GM23248 (cell line): ENCODE measurements at places on chromosomes 11 and 22. TPM values are rescaled to one million over a fixed set of nuclear protein-coding genes. Genes with fewer than 3 reads are reported as not detected.

DBX1 gene
- polyA plus RNA-seq, result not detected in 2 replicates

PKNOX2 gene
- 0.08 and 0.21 TPM in 2 replicates for polyA plus RNA-seq

LRRN4CL gene
- polyA plus RNA-seq, result 2.1 and 2.3 TPM in 2 replicates

PRR33 gene
- not detected in 2 replicates for polyA plus RNA-seq

DEFB131B gene
- not detected in 2 replicates for polyA plus RNA-seq

ARHGAP8 gene
- not detected in 2 replicates for polyA plus RNA-seq

MOGAT2 gene
- not detected in 2 replicates for polyA plus RNA-seq

IRAG1 gene
- 4.5 and 5.3 TPM in 2 replicates for polyA plus RNA-seq

GDPD4 gene
- not detected in 2 replicates for polyA plus RNA-seq

GRCh38 chr11:3905080-3905953 lies 49.9 kb downstream of the STIM1 start:
- H3K4me3 ChIP-seq, result peak overlapping the region; percentile 16
- peak overlapping the region; percentile 83 for H3K27ac ChIP-seq
- H3K27me3 ChIP-seq, result no peaks in the 10 kb centered on the region
- H3K4me1 ChIP-seq, result peaks cover 22% of the 10 kb centered on the region

DNA sequence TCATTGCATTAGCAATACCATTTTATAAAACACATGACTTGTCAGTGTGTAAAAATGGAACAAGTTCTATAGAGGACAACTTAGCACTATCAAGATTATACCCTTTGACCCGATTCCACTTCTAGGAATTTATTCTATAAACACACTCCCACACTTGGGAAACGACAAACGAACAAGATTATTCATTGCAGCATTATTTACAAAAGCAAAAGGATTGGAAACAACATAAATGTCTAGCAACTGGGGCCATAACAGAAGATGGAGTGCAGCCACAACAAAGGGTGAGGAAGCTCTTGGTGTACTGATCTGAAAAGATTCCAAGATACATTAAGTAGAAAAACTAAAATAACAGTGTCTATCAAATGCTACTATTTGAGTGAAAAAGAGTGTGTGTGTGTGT lies 2.3 kb upstream of the IRAG1 start:
- peaks cover 26% of the 10 kb centered on the region for H3K4me1 ChIP-seq
- no peaks in the 10 kb centered on the region for H3K27me3 ChIP-seq
- no peak overlapping the region for H3K4me3 ChIP-seq
- no peaks in the 10 kb centered on the region for H3K36me3 ChIP-seq
- H3K27ac ChIP-seq, result no peak overlapping the region
- DNase-seq, result peak; percentile 6

DNA sequence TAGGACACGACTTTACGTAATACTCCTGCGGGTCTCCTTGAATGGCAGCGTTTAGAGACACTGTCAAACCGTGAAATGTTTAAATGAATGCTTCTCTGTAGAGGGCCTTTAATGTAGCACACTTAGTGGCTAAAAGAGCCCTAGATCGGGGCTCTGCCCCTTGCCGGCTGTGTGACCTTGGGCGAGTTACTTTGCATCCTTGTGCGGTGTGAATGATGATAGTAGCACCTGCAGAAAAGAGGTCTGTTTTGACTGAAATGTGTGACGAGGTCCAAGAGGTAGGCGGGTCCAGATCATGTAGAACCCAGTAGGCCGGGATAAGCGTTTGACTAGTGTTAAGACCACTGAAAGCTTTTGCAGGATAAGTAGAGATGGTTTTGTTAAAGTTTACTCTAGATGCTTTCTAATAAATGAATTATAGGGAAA lies 866 bp downstream of the MED17 start:
- no peaks in the 10 kb centered on the region for H3K27me3 ChIP-seq
- peaks cover 23% of the 10 kb centered on the region for H3K4me1 ChIP-seq
- DNase-seq, result peak; percentile 26
- H3K27ac ChIP-seq, result peak overlapping the region; percentile 92
- peaks cover 26% of the 10 kb centered on the region for H3K36me3 ChIP-seq

GRCh38 chr22:45009606-45010531 lies at the start of gene PHF21B:
TSS of gene PHF21B (minus strand) at chr22:45010005. CDS start at chr22:45009549, 456 bp downstream.
- peaks cover 66% of the 10 kb centered on the region for H3K27me3 ChIP-seq
- H3K4me1 ChIP-seq, result no peaks in the 10 kb centered on the region
- H3K4me3 ChIP-seq, result peak within 1 kb of the TSS; percentile 68
- peak; percentile 38 for DNase-seq
- no peak within 1 kb of the TSS for H3K27ac ChIP-seq
- no peaks in the 10 kb centered on the region for H3K36me3 ChIP-seq

DNA sequence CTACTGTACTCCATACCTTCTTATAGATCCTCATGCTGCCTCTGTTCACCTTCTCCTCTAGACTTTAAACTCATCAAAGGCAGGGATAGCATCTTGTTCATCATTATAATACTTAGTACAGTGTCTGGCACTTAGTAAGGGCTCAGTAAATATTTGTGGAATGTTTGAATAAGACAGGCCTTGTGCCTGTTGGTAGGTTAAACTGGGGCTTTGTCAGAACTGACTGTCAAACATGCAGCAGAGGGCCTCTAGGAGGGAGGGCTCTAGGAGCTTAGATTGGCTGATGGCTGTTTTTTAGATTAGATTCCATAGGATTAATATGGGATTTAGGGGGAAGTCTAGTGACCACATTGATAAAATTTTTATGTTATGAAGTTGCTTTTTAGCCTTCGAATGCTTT lies 70.8 kb downstream of the RNF169 start:
- no peak overlapping the region for H3K27ac ChIP-seq
- H3K27me3 ChIP-seq, result no peaks in the 10 kb centered on the region
- peaks cover 6% of the 10 kb centered on the region; the same call in 1 of the 2 replicates for H3K36me3 ChIP-seq
- H3K4me3 ChIP-seq, result no peak overlapping the region

GRCh38 chr11:77806993-77807392 lies 13.5 kb downstream of the RSF1 start:
- DNase-seq, result no peak
- no peak overlapping the region for H3K4me3 ChIP-seq
- H3K36me3 ChIP-seq, result no peaks in the 10 kb centered on the region; the same call in 1 of the 2 replicates
- no peak overlapping the region for H3K27ac ChIP-seq
- no peaks in the 10 kb centered on the region for H3K4me1 ChIP-seq

DNA sequence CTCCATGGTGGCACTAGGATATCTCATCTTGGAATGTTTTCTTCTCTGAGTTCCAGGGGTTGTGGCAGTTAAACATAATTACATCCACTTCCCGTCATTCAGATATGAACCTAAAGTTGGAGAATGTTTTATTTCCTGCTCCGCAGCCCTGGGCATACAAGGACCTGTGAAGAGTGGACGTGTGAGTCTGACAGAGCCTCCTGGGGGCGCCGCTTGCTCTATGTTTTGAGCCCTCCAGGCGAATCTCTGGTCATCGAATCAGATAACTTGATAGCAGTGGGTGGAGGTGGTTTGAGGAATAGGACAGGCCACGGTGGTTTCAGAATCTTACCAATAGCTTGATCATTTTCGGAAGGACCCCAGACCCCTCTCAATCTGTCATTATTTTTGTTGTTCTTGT lies 174.2 kb downstream of the NTM start:
- H3K27ac ChIP-seq, result no peak overlapping the region
- no peaks in the 10 kb centered on the region for H3K4me1 ChIP-seq
- peaks cover 77% of the 10 kb centered on the region for H3K27me3 ChIP-seq
- H3K4me3 ChIP-seq, result no peak overlapping the region
- DNase-seq, result peak; percentile 5
- H3K36me3 ChIP-seq, result no peaks in the 10 kb centered on the region

GRCh38 chr11:40602866-40603552 lies 856.4 kb downstream of the LRRC4C start:
- no peak for DNase-seq
- no peaks in the 10 kb centered on the region for H3K4me1 ChIP-seq
- no peaks in the 10 kb centered on the region for H3K36me3 ChIP-seq
- no peaks in the 10 kb centered on the region for H3K27me3 ChIP-seq
- H3K27ac ChIP-seq, result no peak overlapping the region

DNA sequence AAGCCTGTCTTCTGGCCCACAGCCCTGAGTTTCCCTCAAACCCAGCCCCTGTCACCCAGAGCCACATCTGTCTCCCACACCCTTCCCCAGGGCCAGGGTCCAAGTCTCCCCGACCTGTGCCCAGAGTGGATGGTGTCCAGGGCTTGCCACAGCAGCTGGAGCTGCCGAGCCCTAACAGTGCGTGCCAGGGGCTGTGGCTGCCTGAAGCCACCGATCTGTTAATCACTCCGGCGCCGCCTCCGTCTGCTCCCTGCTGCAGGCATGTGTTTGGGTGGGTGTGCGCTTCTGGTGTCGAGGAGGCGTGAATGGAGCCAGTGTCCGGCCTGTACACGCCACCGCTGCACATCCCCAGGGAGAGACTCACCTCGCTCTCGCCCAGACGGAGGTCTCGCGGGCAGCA lies 26.1 kb downstream of the SHISAL1 start:
- H3K27ac ChIP-seq, result peak overlapping the region; percentile 63
- peak; percentile 95 for DNase-seq
- no peaks in the 10 kb centered on the region for H3K36me3 ChIP-seq
- no peaks in the 10 kb centered on the region for H3K27me3 ChIP-seq
- no peak overlapping the region for H3K4me3 ChIP-seq

GRCh38 chr11:60367009-60367408 lies 11.3 kb upstream of the MS4A7 start:
- no peak overlapping the region for H3K4me3 ChIP-seq
- H3K4me1 ChIP-seq, result no peaks in the 10 kb centered on the region

DNA sequence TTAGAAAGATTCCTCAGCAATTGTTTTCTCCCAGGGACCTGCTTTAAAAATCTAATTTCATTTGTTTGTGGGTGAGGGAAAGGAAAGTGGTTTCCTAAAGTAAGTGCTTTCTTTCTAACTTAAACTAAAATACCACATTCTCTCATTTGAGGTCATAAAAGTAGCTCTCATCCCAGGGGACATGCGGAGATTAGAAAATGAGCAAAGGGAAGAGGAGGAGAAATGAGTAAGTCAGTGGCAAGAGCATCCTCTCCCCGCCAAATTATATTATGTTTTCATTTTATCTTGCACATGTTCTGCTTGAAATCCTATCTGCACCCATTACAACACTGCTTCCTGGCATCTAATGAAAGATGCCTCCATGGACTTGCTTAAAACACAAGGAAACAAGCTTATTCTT lies 191.4 kb downstream of the ARHGAP42 start:
- no peak overlapping the region for H3K4me3 ChIP-seq
- peak; percentile 60 for DNase-seq
- H3K36me3 ChIP-seq, result no peaks in the 10 kb centered on the region
- peaks cover 34% of the 10 kb centered on the region for H3K4me1 ChIP-seq
- no peaks in the 10 kb centered on the region for H3K27me3 ChIP-seq

GRCh38 chr11:72635309-72635915 lies 38.8 kb downstream of the PDE2A start:
- DNase-seq, result no peak
- H3K36me3 ChIP-seq, result no peaks in the 10 kb centered on the region
- no peak overlapping the region for H3K4me3 ChIP-seq
- H3K27ac ChIP-seq, result no peak overlapping the region
- H3K4me1 ChIP-seq, result no peaks in the 10 kb centered on the region
- H3K27me3 ChIP-seq, result peaks cover 11% of the 10 kb centered on the region

DNA sequence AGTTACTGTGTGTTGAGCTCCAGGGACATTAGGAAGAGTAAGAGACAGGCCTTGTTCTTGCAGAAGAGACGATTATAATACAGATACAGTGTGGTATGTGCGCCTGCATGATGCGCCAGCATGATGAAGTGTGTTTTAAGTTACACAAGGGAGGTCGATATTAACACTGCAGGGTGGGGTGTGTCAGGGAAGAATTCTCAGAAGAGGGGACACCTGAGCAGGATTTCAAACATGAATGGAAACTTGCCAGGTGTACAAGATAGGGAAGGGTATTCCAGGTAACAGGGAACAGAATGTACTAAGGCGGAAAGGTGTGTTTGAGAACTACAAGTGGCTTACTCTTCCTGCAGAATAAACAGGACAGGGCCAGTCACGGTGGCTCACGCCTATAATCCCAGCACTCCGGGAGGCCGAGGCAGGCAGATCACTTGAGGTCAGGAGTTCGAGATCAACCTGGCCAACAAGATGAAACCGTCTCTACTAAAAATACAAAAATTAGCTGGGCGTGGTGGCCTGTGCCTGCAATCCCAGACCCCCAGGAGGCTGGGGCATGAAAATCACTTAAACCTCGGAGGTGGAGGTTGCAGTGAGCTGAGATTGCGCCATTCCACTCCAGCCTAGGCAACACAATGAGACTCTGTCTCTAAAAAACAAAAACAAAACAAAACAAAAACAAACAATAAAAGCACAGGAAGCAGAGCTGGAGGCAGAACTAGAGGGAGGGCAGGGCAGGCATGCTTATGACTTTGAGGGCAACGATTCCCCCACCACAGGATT lies 59.0 kb downstream of the SYN3 start:
- peaks cover 9% of the 10 kb centered on the region; the same call in 1 of the 2 replicates for H3K4me1 ChIP-seq
- H3K27me3 ChIP-seq, result peaks cover 24% of the 10 kb centered on the region
- no peak overlapping the region for H3K27ac ChIP-seq
- no peak for DNase-seq

DNA sequence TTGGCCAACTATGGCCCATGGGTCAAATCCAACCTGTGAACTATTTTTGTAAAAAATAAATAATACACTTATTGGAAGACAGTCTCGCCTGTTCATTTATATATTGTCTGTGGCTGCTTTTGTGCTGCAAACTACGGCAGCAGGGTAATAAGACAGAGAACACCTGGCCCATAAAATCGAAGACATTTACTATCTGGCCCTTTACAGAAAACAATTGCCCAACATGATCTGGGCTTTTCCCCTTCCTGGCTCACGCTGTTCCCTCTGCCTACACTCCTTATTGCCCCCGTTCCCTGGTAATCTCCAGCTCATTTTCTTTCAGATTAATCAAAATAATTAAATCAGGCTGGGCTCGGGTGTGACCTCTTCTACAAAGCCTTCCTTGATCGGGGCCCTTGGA lies 5.6 kb downstream of the PLAAT2 start:
- H3K36me3 ChIP-seq, result no peaks in the 10 kb centered on the region
- no peak overlapping the region for H3K27ac ChIP-seq
- H3K27me3 ChIP-seq, result peaks cover 5% of the 10 kb centered on the region; the same call in 1 of the 2 replicates

GRCh38 chr11:44593251-44593650 lies 27.8 kb downstream of the CD82 start:
- H3K4me1 ChIP-seq, result peaks cover 18% of the 10 kb centered on the region
- no peak overlapping the region for H3K4me3 ChIP-seq
- H3K27me3 ChIP-seq, result no peaks in the 10 kb centered on the region

- H3K36me3 ChIP-seq, result no peaks in the 10 kb centered on the region; the same call in 1 of the 2 replicates
- H3K27me3 ChIP-seq, result no peaks in the 10 kb centered on the region
- no peak overlapping the region for H3K27ac ChIP-seq
- DNase-seq, result no peak
Measured at GRCh38 chr11:8100605-8101004, 19.6 kb downstream of the TUB start.

GRCh38 chr11:134276396-134277182 lies 410 bp downstream of the GLB1L3 start:
- peaks cover 82% of the 10 kb centered on the region for H3K27me3 ChIP-seq
- no peak overlapping the region; the same call in 1 of the 2 replicates for H3K4me3 ChIP-seq
- no peaks in the 10 kb centered on the region for H3K36me3 ChIP-seq
- DNase-seq, result peak; percentile 5
- no peaks in the 10 kb centered on the region for H3K4me1 ChIP-seq

DNA sequence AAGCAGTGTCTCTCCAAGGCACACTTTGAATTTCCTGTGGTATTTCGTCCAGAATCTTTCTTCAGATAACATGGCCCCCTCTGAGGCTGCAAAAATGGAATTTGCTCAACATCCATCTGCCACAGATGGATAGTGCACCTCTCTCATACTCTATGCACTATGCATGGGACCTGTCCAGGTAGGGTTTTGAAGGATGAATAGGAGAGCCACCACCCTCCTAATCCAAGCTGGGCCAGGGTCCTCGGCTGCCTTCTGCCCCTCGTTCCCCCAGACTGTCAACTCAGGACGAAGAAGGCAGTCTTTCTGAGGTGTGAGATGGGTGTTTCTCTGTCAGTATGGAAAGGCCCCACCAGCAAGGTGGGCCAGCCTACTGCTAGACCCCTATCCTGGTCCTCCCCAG lies 56.4 kb downstream of the MN1 start:
- no peaks in the 10 kb centered on the region for H3K27me3 ChIP-seq
- no peak overlapping the region for H3K4me3 ChIP-seq
- no peak for DNase-seq
- H3K4me1 ChIP-seq, result peaks cover 30% of the 10 kb centered on the region
- H3K36me3 ChIP-seq, result no peaks in the 10 kb centered on the region
